ENCODE measurements at places on chromosomes 1 and 21.
A peak's percentile ranks its signal among the peaks of the same experiment; 100 is the strongest.

DNA sequence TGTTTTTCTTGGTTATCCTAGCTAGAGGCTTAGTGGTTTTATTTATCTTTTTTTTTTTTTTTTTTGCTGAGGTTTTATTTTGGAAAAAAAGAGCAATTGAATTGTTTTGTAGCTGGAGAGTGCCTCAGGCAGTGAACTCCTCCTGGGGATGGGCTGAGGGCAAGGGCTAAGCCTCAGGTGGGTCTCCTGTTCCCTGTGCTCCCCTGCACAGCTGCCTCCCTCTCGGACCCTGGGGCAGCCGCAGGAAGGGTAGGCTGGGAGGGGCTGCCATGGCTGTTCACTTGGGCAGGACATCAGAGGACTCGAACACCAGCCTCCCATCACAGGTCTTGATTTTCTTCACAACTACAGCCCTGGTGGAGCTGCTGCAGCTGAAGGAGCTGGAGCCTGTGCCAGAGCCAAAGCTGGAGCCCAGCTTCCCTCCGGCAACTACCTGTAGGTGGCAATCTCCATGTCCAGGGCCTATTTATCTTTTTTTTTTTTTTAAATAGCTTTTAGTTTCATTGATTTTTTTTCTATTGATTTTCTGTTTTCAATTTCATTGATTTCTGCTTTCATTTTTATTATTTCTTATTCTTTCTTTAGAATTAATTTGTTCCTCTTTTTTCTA lies 28.9 kb downstream of the LEPR start:
- DNase-seq: no peak

DNA sequence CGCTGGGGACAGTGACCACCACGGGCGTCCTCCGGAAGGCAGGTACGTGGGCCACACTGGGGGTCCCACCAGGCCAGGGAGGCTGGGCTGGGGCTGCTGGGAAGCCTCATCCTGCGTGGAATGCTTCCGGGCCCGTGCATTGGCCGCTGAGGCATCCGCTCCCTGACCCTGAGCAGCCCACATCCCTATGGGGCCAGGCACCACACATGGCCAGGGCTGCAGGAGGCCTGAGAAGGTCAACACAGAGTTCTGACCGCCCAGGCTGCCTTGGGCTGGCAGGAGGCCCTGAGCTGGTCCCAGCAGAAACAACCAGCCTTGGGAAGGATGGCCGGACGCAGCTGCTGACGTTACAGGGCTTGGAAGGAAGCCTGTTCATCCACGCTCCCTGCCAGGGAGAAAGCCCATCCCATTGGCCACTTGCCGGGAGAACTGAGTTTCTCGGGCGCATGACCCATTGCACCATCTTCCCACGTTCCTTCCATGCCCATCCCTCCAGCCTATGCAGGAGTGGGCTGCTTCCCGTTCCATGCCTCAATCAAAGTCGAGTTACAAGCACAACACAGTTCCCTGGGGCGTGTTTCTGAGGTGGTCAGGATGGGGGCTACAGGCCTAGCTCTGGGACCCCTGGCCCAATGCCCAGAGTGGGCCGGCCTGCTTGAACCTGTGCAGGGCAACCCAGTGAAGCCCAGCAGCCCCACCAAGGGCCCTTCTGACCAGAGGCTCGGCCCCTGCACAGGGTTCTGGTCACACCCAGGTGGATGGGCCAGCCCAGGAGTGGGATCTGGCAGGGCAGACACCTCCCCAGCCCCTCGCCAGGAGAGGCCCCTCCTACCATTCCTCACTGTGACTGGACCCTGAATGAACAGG lies 31.7 kb downstream of the TRIM11 start:
- DNase-seq: peak; percentile 76

- DNase-seq: no peak
Observed at GRCh38 chr1:168019407-168019806, 82.5 kb upstream of the MPC2 start.

DNA sequence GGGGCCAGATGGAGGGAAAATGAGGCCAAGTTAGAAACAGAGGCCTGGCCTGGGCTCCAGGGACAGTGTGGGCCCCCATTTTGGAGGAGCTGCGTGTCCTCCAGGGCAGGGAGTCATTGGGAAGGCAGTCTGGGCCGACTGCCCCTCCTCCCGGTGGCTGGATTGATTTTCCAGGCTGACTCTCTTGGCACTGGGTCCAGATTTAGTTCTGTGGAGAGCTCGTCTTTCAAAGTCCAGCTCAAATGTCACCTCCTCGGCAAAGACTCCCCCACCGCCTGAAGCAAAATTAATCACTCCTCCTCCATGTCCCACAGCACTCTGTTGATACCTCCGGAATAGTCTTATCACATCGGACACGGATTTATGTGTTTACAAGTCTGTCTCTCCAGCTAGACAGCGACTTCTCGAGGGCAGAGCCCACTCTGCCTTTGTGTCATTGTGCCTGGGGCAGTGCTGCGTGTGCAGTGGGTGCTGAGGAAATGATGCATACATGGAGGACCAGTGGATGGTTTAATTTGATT lies 175.1 kb downstream of the CAMTA1 start:
- peak; percentile 79 for DNase-seq

DNA sequence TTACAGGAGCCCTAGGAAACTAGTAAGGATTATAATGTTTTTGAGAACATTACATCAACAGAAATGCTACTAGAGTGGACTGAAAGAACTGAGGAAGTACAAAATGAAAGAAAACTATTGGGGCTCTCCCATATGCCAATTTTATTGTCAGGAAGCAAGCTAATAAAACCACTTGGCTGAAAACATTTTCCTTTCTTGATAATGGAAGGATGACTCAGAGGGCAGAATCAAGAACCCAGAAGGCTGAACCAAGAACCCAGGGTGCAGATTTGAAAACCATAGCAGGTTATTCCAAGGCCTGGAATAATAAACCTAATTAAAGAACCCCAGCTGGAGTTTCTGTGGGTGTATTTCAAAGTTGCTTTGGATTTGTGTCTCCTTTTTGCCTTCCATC lies 70.7 kb downstream of the RPE65 start:
- no peak for DNase-seq

DNA sequence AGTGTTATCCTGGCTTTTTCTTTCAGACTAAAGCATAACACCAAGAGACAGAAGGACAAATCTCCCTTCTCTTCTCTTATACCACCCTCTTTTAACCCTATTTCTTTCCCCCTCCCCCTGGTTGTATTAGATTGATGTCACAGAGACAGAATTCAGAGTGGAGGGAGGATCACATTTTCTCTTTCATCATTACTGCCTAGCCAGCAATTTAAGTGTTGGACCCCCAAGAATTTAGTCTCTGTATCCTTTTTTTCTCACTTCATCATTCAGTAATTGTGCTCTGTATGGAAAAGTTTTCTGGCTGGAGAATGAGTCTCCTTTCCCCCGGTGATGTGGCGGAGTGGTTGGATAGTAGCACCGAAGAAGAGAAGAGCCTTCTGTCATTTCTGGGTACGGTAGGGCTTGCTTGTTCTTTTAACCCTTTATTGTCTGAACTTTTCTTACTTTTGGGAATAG lies 124.8 kb downstream of the CLEC20A start:
- peak; percentile 43 for DNase-seq

GRCh38 chr1:44220755-44221154 lies 7.5 kb downstream of the DMAP1 start:
- no peak for DNase-seq
